Fibroblast of skin of right biceps (primary cell): ENCODE measurements at places on chromosomes 12 and 14.

DNA sequence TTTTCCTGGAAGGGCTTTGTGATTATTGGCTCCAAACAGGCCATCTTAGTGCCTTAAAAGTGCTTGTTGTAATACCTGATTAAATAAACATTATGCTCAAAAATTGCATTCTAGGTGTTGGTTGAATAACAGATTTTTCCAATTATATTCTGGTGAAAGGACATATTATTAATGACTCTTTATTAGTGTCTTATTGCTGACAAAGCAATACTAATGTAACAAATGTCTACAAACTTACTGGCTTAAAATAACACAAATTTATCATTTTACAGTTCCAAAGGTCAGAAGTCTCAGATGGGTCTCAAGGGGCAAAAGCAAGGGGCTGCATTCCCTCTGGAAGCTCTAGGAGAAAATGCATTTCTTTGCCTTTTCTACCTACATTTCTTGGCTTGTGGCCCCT, 86.9 kb upstream of the CPM start:
- DNase-seq = no peak

DNA sequence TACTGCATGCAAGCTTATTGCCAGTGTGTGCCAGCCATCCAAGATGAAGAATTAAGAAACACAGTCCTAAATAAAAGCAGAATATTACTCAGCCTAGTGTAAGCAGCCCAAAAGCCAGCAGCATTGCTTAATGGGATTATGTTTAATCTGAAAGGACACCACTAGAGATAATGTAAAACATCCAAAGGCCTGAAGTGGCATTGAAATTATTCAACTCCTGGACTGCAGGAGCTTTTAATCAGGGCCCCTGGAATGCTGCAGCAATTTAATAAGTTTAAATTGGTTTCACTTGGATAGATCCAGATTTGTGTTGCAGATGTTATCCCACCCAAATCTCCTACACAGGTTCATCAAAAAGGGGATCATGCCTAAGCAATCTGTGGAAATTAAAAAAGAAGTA, 193.0 kb downstream of the C12orf50 start:
- DNase-seq = no peak

DNA sequence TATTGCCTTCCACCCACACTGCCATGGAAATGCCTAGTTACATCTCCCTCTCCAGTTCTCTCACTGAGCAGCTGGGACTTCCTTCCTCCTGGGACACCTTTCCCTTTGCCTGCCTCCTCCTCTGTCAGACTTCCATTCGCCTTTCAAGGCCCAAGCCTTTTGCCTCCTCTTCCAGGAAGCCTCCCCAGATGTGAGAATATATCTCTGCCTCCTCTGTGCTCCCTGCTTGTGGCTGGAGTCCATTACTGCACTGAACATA, 3.1 kb downstream of the IFI27L2 start:
- DNase-seq = no peak

DNA sequence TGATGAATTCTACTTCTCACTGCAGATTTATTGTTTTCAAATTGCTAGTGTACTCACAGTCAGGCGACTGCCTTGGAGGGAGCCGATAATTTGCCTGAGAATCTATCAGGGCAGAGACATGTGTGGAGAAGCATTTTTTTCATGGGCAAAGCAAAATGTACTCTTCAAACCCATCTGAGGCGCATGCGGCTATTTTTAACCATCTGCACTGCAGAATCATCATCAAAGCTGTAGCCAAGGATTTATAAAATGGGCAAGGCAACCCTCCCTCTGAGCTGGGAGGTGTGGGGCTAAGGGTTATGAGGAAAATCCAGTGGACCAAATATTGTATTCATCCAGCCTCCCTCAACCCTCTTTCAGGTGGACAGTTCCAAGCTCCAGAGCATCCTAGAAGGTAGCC, 37.7 kb downstream of the BEST3 start:
- DNase-seq = no peak

DNA sequence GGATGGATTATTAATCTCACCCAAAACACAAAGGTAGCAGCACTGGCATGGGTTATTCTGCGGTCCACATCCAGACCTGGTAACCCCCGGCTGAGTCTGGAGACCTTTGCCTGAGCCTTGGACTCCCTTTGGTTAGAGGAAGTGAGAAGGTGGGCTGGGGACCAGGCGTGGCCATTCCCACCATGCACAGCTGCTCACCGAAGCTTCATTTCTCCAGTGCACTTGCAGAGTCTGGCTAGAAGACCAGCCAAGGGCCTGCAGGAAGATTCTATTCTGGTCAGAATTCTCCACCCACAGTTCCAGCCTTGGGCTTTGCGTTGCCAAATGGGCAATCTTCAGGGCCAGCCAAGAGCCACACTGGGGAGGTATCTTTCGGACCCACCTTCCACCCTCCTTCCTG, 73.0 kb downstream of the LGMN start:
- DNase-seq = no peak

DNA sequence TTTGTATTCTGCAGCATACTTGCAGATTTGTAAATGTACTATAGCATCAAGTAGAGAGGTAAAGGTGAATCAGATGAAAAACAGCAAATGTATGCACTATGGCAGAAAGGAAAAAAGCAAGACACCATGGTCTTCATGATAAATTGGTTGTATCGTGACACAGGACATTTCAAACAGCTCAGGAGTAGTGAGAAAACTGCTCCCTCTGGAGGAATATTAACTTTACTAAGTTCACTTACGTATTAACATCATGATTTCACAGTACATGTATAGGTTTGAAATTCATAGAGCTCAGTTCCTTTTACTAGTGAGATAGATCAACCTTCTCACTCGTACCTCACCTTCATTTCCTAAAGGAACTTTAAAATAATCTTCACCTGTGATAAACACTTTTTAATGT, 6.5 kb downstream of the MBIP start:
- DNase-seq = no peak

GRCh38 chr12:7650091-7650490, 15.6 kb downstream of the APOBEC1 start:
- DNase-seq = no peak

- peak; percentile 12 for DNase-seq
Measured at GRCh38 chr14:58665773-58666500, 28.2 kb downstream of the DACT1 start.

DNA sequence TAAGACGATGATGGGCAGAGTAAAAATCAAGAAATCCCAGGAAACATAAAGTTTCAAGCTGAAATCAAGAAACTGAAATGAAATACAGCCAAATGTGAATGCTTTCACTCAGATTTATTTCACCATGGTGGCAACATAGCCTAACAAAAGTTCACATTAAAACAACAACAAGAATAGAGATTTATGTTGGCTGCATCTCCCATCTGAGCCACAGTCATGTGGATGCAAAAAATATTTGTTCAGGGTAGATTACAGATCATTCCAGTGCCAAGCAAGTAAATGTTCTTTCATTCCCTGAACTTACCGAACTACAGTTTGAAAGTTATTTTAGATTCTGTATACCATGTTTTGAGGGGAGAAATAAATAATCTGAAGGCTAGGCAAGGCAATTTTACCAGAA, 159.9 kb upstream of the TMTC1 start:
- DNase-seq = no peak

DNA sequence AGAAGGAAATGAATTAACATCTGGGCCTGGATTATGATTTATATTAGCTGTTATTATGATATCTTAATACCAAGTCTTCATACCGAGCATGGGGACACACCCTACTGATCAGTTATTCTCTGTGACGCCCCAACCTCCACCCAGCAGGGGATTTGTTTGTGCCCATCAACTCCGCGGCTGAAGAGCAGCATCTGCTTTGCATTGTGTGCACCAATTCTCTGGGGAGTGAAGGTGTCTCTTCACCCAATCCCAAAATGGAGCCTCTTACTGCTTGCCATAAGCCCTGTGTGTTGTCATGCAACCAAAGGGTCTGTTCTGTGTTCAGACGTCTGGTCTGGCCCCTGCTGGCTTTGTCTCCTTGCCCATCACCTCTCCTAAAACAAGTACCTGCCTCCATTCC, 25.4 kb downstream of the DHRS2 start:
- no peak for DNase-seq

DNA sequence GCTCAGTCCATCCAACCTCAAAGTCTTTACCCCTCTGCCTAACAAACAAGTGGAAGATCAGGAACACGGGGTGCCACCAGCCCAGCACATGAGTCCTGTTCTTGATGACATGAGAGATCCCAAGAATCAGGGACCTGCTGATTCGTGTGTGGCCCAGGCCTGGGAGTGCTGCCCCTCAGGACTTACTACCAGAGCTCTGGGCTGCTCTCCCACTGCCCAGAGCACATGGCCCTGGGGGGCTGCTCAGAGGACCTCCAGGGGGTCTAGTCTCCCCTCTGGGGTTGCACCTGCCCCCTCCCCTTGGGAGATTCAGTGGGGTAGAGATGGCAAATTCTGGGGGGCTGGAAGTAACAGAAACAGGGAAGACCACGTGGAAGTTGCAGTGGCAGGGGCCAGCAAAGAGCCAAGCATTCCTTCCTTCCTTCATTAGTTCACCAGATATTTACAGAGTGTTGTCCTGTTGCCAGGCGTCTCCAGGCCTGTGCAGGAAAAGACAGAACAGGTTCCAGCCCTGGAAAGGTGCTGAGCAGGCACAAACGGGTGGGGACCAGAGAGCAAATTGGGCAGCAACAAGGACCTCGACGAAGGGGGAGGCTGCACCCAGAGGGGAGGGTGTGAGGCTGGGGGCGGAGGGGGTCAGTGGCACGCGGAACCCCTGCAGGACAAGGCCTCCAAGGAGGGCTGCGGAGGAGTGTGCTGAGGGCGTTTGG, 45.1 kb upstream of the MEG3 start:
- no peak for DNase-seq

DNA sequence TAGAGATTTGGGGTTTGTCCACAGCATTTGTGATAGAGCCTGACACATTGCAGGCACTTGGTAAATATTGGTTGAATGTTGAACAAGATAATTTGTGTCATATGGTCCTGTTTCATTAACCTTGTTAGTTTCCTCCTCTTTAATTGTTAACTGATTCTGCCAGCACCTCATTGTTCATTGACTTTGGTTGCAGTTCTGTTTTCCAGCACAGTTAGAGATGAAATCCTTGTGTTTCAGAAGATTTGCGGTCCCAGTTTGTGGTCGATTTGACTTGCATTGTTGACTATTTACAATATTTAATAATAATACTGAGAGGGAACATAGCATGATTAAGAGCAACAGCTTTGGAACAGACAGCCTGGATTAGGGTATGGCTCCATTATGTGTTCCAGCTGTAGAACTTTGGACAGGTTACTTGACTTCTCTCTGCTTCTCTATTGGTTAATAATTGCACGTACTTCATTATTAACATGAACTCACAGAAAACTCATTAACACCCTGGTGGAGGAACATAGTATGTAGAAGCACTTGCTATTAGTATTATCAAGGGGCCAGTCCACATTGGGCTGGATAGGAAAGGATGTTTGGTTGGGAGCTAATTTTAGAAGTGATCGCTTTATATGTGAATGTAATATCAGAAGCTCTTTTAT, 8.7 kb downstream of the DRAM1 start:
- no peak for DNase-seq

GRCh38 chr12:2172491-2173214, 119.9 kb downstream of the CACNA1C start:
- DNase-seq = no peak

DNA sequence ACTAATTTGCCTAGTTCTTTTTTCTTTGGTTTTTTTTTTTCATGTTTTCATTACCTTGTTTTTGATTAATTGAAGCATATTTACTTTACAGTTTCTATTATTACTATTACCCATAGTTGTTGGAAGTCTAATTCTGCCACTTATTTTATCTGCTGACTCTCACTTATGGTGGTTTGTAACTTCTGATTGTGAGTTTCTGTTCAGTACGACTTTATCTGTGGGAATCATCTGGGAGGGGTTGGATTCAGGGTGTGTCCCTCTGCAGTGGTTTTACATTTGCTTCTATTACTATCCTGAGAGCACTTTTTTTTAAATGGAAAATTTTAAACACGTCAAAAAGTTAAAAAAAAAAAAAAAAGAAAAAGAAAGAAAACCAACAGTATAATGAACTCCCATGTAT, 26.4 kb upstream of the SOS2 start:
- DNase-seq = no peak

GRCh38 chr12:70415987-70416386, 49.9 kb downstream of the KCNMB4 start:
- no peak for DNase-seq

GRCh38 chr12:101077791-101078528, 132.1 kb downstream of the SLC5A8 start:
- no peak for DNase-seq

DNA sequence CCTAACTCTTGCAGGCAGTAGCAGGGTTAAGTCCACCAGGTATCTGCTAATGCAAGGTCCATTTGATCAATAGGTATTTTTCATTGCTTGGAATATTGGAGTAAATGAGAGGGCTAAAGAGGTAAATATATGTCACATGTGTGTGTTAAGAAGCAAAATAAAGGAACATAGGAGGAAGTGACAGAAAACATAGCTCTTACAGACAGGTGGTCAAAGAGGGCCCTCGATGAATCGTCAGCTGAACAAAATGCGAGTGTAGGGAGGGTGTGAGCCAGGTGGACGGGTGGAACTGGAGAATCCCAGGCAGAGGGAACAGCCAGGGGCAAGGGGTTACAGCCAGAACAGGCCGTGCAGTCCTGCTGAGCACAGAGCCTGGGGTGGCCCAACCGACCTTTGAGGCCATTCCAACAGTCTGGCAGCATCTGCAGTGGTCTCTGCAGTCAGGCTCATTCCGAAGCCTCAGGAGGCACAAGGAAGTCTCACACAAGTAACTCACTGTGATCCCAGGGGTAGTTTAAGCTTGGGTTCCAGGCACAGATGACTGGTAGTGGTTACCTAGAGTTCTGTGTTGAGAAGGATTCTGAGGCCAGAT, 43.2 kb downstream of the CCDC88C start:
- no peak for DNase-seq

DNA sequence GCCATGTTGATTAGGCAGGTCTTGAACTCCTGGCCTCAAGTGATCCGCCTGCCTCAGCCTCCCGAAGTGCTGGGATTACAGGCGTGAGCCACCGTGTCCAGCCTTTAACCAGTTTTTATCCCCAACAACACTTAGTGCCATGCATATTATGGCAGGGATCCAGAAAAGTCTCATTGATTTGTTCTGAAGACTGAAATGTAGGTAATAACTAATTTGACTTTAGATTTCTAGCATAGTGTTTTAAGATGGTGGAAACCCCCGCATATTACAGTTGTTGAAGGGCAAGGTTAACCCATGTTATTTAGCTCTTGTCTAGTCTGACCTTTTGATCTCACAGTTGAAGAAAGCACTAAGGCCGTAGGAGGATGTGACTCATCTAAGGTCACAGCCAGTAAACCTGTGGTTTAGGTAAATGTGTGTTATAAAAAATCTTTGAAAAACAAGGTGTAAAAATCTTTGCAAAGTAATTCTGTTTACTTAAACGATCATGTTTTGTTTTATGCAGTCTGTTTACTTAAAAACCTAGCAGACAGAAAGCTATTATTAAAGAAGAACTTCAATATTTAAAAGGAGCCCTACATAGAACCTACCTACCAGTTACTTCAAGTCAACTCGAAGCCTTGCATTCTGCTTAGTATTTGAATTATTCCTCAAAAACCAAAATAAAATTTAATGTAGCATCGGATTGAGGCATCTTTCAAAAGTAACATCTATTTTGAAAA, 24.8 kb downstream of the BICDL1 start:
- DNase-seq = no peak

- peak; percentile 91 for DNase-seq
Measured at GRCh38 chr12:89671469-89671868, 37.2 kb downstream of the ATP2B1 start.
